Stimulated activated CD4-positive, alpha-beta T cell treated with anti-CD3 and anti-CD28 coated beads, Interleukin-1b, Interleukin-23, amount 100 ng/mL, for 1 hour (primary cell): ENCODE measurements at places on chromosomes 1 and 21.

DNA sequence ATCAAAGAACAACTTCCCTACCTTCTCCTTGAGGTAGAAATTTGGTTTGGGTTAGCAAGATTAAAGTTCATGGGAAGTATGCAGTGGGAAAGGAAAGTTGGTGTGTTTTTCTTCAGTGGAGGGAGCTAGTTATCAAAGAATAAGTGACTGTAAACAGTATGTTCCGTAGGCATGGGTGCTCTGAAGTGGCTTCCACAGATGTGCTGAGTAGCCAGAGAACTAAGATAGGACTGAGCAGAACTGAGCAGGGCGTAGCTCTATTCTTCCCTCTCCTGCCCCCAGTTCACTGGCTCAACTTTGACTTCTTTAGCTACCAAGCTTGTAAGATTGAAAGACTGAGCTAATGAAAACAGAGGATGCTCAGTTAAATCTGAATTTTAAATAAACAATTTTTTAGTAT, 3.4 kb downstream of the ADCY10 start:
- no peak for DNase-seq

DNA sequence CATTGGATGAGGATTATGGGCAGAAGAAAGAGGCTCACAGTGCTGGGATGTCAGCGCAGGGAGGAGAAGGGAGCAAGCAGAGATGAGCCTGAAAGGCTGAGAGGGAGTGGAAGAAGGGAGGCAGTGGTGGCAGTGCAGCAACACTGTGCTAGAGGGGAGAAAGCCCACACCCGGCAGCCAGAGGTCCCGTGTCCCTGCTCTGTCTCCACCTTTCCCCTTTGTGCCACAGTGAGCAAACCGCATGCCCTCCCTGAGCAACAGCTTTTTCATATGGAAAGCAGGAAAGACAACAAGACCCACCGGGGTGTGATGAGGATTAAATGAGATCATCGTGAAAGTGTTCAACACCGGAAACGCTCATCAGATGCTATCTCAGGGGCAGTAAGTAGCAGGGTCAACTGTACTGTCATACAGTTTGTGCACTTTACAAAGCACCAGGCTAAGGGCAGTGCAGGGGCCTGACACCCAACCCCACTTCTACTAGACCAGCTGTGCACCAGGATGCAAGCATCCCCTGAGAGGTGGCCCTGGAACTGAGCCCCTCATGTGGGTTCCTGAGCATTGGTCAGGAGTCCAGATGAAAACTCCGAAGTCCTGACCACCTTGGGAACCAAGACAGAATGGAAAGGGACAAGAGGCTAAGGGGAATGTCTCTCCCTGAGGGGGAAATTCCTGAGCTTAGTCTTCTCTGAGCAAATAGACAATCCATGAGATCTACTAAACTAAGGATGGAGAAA, 9.1 kb downstream of the NHLH1 start:
- DNase-seq = no peak

DNA sequence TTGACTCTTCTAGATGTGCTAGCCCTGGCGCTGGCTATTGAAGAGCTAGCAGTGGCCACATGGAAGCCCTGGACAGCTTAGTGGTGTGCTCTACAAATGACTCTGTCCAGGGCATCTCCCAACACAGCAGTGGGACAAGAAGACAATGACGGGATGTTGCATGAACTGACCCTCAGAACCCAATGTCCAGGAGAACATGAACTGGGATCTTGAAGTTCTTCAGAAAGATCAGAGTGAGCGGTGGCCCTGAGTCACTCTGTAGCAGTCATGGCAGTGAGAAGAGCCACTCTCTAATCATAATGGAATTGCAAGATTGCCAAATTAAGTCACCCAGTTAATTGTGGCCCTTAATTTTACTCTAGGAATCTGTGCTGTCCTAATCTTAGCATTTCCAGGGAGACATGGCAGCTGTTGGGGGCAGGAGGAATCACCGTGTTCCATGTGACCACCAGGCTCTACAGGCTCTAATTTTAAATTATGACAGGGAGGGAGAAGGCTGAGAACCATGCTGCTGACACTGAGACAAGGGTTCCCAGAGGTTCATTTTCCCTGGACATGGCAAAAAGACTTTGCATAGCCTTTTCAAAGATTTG, 10.2 kb upstream of the OBSCN start:
- no peak for DNase-seq

- no peak for DNase-seq
Observed at GRCh38 chr1:169894424-169895145, 889 bp upstream of the SCYL3 start.
